Spleen (tissue), 13 donors: ENCODE measurements at places on chromosomes 5 and 9. TPM values are rescaled to one million over a fixed set of nuclear protein-coding genes. Genes with fewer than 3 reads are reported as not detected.

MPDZ gene
- 9.8 TPM for polyA plus RNA-seq

RASEF gene
- 0.04 TPM for polyA plus RNA-seq

ORM2 gene
- 0.13 TPM for polyA plus RNA-seq

SLC34A3 gene
- polyA plus RNA-seq: not detected

SECISBP2 gene
- 20.7 TPM for polyA plus RNA-seq

GAPT gene
- polyA plus RNA-seq: 56.0 TPM

FBP2 gene
- polyA plus RNA-seq: 0.06 TPM

TAS2R1 gene
- not detected for polyA plus RNA-seq

PAEP gene
- polyA plus RNA-seq: not detected

CCDC171 gene
- polyA plus RNA-seq: 0.38 TPM

GRXCR2 gene
- polyA plus RNA-seq: not detected

GARIN3 gene
- polyA plus RNA-seq: not detected

PALM2AKAP2 gene
- polyA plus RNA-seq: 0.03 TPM

GRCh38 chr9:6843742-6844141, 86.0 kb downstream of the KDM4C start:
- no peak for DNase-seq

DNA sequence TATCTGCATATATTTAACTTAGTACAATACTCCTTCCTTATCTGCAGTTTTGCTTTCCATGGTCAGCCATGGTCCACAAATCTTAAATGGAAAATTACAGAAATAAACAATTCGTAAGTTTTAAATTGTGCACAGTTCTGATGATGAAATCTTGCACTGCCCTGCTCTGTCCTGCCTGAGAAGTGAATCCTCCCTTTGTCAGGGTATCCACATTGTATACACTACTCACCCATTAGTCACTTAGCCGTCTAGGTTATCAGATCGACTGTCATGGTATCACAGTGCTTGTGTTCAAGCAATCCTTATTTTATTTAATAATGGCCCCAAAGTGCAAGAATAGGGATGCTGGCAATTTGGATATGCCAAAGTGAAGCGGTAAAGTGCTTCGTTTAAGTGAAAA, 8.3 kb upstream of the YTHDC2 start:
- DNase-seq: no peak

DNA sequence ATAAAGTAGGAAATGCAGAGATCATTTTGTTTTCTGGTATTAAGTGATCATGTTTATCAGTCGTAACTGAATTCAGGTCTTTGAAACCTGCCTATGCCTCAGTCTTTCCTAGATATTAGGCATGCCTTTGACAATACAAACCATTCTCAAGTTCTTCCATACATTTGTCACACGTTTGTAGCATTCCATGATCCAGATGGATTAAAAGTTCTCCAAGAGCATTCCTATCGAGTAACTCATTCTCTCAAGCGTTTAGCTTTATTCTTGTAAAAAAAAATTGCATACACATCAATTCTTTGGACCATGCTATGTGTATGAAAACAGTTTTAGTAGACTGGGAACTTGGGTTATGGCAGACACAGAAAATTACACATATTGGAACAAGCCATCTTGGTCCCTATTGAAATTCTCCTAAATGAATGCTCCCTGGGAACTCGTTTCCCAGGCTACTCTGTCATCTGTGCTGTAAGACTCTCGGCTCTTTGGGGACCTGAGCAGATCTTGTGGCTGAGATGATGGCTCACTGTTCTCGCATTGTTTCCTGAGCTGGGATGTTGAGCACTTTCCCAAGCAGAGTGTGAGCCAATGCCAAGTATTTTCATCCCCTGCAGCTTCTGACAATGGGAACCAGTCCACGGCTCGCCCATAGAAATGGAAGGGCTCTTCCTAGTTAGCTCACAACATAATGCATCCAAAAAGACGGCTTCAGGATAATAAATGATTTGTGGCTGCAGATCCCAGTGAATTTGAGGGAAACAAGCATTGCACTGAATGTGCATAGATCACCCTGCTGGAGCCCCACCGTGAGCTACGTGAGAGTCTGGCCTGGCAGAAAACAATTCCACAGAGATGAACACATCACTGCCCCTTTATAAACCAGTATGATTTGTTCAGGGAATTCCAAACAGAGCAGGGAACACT, 230.2 kb downstream of the IRX1 start:
- DNase-seq: no peak

DNA sequence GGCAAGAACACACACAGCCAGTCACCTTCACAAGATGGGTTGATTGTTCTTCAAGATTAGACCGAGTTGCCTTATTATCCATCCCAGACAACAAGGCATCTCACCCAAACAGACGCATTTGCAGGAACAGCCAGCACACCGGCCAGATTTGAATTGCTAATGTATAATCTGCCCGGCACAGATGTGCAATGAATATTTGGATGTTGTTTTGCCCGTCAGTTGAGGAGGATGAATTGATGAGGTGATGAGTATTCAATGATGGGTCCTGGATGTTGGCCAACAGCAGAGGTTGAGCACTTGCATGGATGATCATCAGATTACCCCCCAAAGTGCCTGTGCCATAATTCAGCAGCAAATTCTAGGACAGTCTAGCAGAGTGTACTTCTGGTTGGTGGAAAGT, 20.1 kb downstream of the ALG2 start:
- DNase-seq: no peak

GRCh38 chr5:109083937-109084336, 325.8 kb downstream of the PJA2 start:
- DNase-seq: no peak

- DNase-seq: no peak
These were observed 69.6 kb upstream of the GNAQ start for GRCh38 chr9:78101247-78101646.

- peak; percentile 62 for DNase-seq
These were observed 199.7 kb downstream of the HSPA4 start for GRCh38 chr5:133251296-133252132.

GRCh38 chr5:499233-500209, 24.7 kb downstream of the SLC9A3 start:
- DNase-seq: no peak

DNA sequence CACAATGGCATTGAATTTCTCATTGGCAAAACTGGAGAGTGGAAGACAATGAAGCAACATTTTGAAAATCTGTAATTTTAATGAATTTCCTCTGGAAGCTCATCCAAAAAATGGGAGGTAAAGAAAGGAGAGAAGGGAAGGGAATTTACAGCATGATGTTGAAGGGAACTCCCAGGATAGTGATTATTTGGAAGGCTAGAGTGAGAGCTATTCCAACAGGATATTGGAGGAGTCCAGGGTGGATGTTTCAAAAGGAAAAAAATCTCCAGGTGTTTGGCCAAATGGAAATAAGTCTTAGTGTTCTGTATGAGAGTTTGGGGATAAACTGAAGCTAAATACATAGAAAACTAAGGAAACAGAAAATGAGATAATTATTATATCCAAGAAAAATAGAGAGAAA, 106.2 kb downstream of the IZUMO3 start:
- DNase-seq: no peak

GRCh38 chr9:33835625-33836260, 18.8 kb downstream of the UBE2R2 start:
- DNase-seq: peak; percentile 56

DNA sequence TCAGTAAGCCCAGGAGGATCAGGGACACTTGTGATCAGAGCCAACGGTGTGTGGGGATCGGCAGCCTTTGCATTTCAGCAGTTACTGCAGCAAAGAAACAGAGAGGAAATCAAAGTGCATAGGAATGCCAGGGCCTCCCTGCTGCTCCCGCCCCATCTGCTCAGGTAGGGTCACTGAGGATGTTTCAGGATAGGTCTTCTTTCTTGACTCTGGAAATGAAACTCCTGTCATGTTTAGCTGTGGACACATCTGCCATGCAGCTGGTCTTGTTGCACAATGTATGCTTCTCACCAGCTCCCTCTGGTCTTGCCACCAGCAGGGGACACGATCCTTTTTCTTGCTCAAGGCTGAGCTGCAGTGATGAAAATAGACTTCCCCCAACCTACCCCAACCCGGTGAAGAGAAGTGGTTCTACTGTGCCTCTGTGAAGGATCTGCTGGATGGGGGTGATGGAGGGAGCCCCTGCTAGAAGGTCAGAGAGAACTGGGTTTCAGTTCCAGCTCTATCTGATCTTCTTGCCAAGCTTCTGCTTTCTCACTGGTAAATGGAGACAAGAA, 185.2 kb upstream of the KLF4 start:
- DNase-seq: no peak

DNA sequence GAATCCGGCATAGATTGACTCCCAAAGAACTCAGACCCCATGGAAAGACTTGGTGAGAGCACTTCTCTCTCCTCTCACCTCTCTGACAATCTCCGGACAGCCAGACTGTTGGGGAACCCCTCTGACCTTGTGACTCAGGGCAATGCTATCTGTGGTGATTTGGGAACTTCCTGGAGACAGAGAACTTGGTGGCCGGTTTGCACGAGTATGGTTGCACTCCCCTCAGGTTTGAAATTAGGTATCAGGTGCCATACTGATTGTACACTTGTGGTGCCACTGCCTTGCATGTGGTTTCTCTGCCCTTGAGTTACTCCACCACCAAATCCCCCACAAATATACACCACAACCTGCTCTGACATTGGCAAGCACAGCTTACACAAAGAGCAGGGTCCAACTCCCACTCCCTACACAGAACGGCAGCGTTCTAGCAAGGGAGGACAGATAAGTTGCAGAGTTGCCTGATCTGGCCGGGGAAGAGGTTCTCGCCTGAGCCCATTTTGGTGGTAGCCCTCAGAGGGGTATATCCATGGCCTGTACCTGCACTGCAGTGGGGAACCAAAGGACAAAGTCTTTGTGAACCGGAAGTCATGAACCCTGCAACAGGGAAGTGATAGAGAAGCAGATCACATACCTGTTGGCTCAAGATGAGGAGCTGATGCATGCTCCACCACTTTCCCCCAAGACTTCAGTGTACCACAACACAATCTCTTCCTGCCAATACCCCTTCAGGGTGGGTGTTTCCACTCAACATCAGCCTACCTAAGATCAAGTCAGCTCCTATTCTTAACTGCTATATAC, 255.1 kb downstream of the MCTP1 start:
- no peak for DNase-seq

- DNase-seq: no peak
These were observed 68.6 kb upstream of the DPYSL3 start for GRCh38 chr5:147578228-147579024.

GRCh38 chr5:882253-883183, 10.1 kb downstream of the BRD9 start:
- DNase-seq: peak; percentile 54

- DNase-seq: no peak
These were observed 141.6 kb downstream of the SLC25A46 start for GRCh38 chr5:110880413-110880812.

DNA sequence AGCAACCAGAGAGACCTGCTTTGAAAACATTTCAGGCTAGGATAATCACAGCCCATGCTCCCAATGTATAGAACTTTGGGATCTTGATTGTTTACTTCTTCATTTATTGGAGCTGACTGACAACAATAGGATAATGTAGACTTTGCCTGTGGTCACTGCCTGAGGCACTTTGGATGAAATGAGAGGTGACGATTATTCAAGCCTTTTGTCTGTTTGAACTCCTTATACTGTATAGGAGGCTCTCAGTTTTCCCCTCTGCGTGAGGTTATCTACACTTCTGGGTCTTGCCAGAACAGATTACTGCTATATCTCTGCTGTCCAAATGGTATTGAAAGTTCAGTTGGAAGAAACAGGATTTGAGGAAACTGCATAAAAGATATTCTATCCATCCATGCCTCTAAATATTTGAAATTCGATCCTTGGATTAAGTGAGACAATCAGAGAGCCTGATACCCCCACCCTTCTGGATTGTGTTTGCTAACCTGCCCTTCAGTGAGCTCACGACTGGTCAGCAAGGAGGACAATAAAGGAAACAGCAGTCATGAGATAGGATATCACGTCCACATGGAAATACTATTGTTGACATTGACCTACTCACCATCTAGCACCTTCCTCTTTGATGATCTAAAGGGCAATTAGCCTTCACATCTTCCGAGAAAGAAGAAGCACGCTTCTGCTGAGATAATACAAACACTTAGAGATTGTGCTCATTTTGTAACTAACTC, 98.1 kb downstream of the DOCK8 start:
- no peak for DNase-seq

- peak; percentile 49 for DNase-seq
These were observed 81.8 kb upstream of the NEURL1B start for GRCh38 chr5:172559004-172559932.

DNA sequence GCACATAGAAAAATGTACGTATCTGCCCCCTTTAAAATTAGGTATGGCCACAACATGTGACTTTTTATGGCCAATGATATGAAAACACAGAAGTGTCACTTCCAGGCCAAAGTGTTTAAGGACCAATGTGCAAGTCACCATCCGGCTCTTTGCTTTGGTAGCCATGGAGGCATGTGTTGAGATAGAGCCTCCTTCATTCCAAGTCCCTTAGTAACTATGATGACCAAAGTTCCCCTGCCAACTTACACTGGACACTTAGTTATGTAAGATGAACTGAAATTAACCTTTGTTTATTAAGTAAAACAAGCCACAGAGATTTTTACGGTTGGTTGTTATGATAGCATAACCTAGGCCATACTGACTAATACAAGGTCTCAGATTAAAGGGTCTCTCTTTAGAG, 51.0 kb downstream of the FBN2 start:
- no peak for DNase-seq

DNA sequence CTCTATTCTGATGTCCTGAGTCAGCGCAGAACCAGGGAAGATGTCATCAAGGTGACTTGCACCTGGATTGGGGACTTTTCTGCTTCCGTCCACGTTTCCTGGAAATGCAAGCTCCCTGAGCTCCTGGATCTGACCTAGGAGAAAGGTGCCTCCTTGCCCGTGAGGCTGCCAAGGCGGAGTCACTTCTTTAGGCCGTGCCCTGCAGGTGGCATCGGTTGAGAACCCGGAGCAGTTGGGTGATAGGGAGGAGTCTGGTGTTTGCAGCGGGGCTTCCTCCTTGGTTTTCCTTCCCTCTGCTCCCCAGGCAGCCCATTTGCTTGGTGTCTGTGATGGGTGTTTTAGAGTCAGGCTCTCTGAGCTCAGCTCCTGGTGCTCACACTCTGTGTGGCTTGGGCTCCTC, 15.2 kb downstream of the NANS start:
- DNase-seq: peak; percentile 62
